ENCODE measurements at places on chromosomes 7 and 10. TPM values are rescaled to one million over a fixed set of nuclear protein-coding genes. Genes with fewer than 3 reads are reported as not detected.
A peak's percentile ranks its signal among the peaks of the same experiment; 100 is the strongest.

GRCh38 chr10:128855618-128856428 is 611.2 kb upstream of the MGMT start:
- no peak for DNase-seq
- no peak overlapping the region for H3K27ac ChIP-seq
- H3K36me3 ChIP-seq, result no peaks in the 10 kb centered on the region
- H3K4me1 ChIP-seq, result peaks cover 6% of the 10 kb centered on the region

DNA sequence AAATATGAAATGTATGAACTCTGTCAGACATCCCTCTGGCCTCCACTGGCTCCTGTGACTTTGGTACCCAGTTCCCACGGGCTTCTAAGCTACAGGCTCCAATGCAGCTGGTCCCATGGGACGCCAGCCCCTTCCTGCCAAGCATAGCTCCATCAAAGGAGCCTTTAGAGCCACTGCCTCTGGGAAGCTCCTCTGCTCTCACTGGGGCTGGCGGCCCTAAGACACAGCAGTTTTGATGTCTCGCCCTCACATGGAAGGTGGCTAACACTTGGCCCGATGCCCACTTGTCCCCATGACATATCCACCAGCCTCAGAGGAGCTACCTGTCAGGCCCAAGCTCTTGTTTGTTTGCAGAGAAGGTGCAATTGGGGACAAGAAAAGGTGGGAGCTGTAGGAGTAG is 453.7 kb upstream of the LRRN3 start:
- no peaks in the 10 kb centered on the region for H3K4me1 ChIP-seq
- H3K4me3 ChIP-seq, result no peak overlapping the region
- no peaks in the 10 kb centered on the region for H3K27me3 ChIP-seq

DNA sequence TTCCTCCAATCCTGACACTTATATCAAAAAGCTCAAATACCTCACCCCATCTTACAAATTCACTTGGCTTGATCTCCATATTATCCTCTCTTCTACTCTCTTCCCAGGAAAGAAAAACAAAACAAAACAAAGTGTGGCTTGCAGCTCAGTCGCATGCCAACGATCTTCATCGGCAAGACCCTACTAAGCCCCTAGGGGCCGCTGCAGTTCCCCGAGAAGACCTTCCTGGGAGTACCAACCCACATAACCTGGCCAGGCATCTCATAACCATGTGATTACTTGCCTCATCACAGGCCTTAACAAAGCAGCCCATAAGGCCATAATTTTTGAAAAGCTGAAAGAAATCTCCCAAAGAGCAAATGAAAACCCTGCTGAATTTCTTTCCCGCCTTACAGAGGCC is 103.7 kb downstream of the ZNF92 start:
- no peak overlapping the region for H3K4me3 ChIP-seq
- H3K27ac ChIP-seq, result no peak overlapping the region
- H3K4me1 ChIP-seq, result no peaks in the 10 kb centered on the region
- no peaks in the 10 kb centered on the region for H3K36me3 ChIP-seq

- H3K27ac ChIP-seq, result peak overlapping the region; percentile 43
- no peaks in the 10 kb centered on the region for H3K4me1 ChIP-seq
- H3K27me3 ChIP-seq, result no peaks in the 10 kb centered on the region
- no peak overlapping the region for H3K4me3 ChIP-seq
These were observed 53.3 kb upstream of the PPIF start for GRCh38 chr10:79293841-79294581.

The GRB10 gene
- 61.2 TPM for total RNA-seq

Measured in breast epithelium (tissue), 4 donors.